ENCODE measurements at places on chromosomes 5 and 9. TPM values are rescaled to one million over a fixed set of nuclear protein-coding genes. Genes with fewer than 3 reads are reported as not detected.

Gene JAKMIP2
- total RNA-seq = 2.4 TPM

Gene ST6GALNAC4
- total RNA-seq = 199 TPM

Gene NR2F1-AS1
- not detected for total RNA-seq

Gene GABRA1
- total RNA-seq = not detected

Gene ACTBL2
- not detected for total RNA-seq

Gene FRRS1L
- not detected for total RNA-seq

Gene IRX2
- not detected for total RNA-seq

- DNase-seq = peak; percentile 25
These were observed 90.1 kb upstream of the DMRT1 start for GRCh38 chr9:751137-752051.

GRCh38 chr5:58794875-58795274 is 212.0 kb downstream of the RAB3C start:
- no peak for DNase-seq

- DNase-seq = no peak
These were observed 103.9 kb downstream of the SPOCK1 start for GRCh38 chr5:137395011-137395755.

- DNase-seq = no peak
These were observed 109.6 kb downstream of the ROR2 start for GRCh38 chr9:91840469-91840868.

- DNase-seq = no peak
These were observed 40.1 kb downstream of the DCAF10 start for GRCh38 chr9:37840560-37841194.

DNA sequence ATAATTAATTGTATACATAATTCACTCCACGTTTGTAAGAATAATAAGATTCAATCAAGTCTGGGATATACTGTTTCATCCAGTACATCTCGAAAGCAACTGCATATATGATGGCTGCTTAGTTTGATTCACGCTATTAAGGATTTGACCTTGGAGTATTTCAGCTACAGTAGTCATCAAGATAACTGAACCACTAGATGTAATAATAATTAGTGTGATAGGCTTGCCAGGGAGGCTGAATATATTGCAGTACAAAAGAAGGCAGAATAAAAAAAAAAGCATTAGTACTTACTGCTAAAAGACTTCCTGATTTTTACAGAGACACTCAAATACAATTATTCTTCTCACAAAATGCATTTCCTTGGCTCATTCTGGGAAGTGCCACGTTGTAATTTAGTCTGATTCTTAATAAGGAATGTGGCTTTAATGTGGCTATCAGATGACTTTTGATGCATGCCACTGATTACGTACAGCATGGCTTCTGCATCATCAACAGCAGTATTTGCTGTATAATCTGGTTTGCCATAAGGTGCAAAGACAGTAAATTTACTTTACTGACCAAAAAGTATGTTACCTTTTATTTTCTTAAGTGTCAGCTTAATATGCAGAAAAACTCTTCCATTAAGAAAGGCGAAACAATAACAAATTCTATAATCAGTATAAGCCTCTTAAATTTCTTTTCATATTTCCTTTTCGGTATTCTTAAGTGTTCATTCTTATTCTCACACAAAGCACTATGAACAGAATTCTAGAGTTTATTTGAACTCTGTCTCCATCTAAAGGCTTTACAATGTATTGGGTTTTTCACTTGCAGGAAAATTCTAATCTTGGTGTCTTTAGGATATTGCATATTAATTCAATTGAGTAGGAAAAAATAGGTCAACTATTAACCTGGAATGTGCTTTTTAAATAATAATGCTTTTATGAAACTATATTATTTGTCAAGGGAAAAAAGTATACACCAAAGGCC is 166.4 kb downstream of the SLF1 start:
- DNase-seq = no peak

DNA sequence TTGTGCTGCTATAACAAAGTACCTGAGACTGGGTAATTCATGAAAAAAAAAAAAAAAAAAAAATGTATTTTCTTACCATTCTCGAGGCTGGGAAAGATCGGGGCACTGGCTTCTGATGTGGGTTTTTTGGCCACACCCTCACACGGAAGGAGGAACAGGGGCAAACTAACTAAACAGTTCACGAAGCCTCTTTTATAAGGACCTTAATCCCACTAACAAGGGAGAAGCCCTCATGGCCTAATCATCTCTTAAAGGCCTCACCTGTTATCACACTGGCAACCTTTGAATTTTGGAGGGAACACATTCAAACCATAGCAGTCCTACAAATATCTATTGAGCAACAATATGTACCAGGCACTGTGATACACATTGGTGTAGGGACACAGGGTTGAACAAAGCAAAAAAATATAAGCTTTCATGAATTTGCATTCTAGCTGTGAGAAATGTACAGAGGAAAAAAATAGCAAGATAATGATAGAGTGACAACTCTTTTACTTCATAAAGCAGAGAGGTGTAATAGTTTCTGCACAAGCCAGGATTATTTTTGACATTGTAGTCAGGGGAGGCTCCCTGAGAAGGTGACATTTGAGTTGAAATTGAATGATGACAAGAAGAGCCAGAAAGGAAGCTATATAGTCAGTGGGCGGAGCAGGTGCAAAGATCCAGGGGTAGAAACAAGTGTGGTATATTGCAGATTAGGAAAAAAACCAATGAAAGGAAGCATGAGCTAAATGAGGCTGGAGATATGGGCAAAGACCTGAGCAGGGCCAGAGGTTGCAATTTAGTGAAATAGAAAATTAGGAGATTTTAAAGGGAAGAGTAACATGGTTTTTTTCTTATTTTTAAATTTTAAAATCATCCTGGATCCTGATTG is 68.1 kb upstream of the GRAMD2B start:
- DNase-seq = no peak

DNA sequence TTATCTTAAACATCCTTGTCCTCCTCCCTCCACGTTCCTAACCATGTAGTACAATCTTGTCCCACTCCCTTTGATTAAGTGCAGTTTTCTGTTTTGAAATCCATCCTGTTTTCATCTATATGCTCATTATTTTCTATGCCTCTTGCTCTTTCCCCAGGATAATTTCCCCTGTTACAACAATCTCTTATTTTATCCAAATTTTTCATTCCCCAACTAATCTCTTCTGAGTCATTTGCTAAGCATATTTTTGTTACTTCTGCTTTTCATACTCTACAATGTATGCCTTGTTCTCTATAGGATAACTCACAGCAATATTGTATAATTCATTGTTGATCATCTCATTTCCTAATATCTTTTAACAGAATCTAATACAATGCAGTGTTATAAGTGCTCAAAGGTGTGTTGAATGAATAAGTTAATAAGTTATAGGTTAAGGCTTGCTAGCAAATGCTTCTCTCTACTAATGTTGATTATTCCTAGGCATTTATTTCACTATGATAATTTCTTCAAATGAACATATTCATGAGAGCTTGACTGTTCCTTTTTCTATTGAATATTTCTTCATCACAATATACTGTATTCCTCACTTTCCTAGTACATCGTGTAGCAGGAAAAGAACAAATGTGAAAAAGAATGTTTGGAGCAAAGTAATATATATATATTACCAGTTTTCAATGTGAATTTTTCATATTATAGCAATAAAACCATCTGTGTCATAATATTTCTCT is 1.5 kb downstream of the OMD start:
- DNase-seq = no peak

GRCh38 chr9:94681508-94681907 is 42.2 kb upstream of the FBP1 start:
- DNase-seq = peak; percentile 77

- no peak for DNase-seq
These were observed 30.2 kb upstream of the DUSP1 start for GRCh38 chr5:172801179-172801671.

- no peak for DNase-seq
These were observed 26.8 kb upstream of the MVB12B start for GRCh38 chr9:126299706-126300276.

DNA sequence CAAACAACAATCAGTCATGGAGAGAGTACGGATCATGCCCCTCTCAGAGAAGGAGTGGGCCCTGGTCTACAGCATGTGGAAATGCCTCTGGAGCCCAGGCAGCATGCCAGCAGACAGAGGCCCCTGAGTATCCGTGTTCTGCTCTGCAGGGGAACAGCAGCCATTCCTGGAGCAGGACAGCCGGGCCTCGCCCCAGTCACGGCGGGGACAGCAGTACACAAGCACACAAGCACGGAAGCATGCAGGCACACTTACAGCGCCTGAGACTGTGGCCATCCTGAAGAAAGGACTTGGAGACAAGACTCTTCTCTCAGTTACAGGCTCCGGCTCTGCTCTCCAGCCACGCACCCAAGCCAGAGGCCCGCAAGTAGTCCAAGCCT is 102.6 kb upstream of the ALDH1B1 start:
- DNase-seq = no peak

DNA sequence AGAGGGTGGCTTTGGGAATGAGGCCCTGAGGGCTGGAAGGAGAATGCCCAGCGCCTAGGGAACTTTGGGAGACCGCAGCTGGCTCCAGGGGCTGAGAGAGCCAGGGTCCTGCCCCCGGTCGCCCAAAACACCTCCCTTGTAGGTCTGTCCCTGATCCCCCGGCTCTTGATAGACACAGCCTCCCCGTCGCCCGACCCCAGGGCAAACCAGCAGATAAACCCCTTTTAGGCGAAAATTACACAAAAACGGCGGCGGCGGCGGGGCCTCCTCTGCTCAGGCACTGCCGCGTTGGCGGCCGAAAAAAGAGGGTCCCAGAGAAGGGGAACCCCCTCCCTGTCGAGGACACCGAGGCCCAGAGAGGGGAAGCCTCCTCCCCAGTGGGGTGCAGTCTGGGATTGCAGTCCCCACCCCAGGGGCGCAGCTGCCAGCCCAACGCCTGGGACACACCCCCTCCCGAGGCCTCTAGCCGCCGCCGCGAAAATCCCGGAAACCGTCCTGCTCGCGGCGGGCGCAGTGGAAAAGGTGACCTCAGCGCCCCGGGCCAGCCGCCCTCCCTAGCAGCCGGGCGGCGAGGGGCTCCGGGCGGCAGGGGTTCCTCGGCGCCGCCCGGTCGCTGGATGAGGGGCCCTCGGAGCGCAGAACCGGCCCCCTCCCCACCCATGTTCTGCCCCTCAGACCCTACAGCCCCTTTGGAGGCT is 3.1 kb upstream of the BARX1 start:
- peak; percentile 34 for DNase-seq

DNA sequence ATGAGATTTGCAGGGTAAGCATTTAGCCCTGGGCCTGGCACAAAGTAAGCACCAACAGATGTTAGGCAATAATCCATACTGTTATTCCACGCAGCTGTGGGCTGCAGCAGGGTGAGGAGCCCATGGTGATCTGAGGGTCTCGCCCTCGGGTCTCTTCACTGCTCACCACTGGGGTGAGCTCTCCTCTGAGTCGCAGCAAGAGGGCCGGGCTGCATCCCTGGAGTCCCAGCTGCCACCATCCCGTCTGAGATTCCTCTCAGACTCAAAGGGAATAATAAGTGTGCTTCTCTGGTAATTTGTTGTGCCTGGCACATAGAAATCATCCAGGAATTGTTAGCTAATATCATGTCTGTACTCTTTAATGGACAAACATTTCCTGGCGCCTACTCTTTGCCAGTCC is 6.9 kb downstream of the NKX2-5 start:
- no peak for DNase-seq

- no peak for DNase-seq
These were observed 131.7 kb downstream of the ADAMTS16 start for GRCh38 chr5:5271786-5272321.

DNA sequence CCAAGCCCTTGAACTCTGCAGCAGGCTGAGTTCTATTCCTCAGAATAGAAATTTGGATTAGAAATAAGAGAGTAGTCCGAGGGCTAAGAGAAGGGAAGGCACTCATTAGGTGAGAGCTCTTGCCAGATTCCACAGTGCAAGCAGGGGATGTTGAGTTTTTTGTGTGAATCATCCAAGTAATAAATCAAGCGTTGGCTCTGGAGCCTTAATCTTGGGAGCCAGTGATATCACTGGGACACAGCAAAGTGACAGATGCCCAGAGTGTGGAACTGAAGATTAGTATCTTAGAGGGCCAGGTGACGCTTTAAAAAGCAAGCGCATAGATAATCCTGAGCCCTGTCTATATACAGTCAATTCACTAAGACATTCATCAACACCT is 60.3 kb downstream of the FOXD1 start:
- DNase-seq = no peak

- peak; percentile 53 for DNase-seq
These were observed 641 bp downstream of the ATP6V1G1 start for GRCh38 chr9:114588210-114588609.

GRCh38 chr5:124752854-124753720 is 6.6 kb upstream of the ZNF608 start:
- no peak for DNase-seq

DNA sequence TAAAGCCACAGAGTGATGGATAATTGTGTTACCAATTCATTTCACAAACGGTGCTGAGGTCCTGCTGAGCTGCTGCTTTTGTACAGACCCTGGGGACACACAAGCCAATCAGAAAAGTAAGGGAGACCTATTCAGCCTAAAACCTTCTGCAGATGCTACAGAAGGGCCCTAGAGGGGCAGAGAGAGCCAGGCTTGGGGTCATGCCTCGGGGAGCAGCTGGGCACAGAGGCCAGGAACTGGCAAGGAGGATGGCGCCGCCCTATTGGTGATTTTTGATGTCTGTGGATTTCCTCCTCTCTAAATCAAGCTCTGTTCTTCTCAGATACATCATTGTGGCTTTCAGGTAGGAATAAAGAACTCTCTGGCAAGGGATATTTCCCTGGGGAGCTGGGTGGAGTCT is 181.9 kb downstream of the ZNF462 start:
- DNase-seq = no peak

- no peak for DNase-seq
These were observed 3.8 kb downstream of the MTMR12 start for GRCh38 chr5:32308946-32309345.
